Stimulated activated CD4-positive, alpha-beta T cell treated with anti-CD3 and anti-CD28 coated beads, TNF-alpha, amount 100 ng/mL, for 4 hours (primary cell): ENCODE measurements at places on chromosomes 1 and 21.

GRCh38 chr1:194117582-194117981, 931.2 kb upstream of the B3GALT2 start:
- DNase-seq: no peak

GRCh38 chr21:39951183-39952101, 84.2 kb downstream of the PCP4 start:
- DNase-seq: no peak

DNA sequence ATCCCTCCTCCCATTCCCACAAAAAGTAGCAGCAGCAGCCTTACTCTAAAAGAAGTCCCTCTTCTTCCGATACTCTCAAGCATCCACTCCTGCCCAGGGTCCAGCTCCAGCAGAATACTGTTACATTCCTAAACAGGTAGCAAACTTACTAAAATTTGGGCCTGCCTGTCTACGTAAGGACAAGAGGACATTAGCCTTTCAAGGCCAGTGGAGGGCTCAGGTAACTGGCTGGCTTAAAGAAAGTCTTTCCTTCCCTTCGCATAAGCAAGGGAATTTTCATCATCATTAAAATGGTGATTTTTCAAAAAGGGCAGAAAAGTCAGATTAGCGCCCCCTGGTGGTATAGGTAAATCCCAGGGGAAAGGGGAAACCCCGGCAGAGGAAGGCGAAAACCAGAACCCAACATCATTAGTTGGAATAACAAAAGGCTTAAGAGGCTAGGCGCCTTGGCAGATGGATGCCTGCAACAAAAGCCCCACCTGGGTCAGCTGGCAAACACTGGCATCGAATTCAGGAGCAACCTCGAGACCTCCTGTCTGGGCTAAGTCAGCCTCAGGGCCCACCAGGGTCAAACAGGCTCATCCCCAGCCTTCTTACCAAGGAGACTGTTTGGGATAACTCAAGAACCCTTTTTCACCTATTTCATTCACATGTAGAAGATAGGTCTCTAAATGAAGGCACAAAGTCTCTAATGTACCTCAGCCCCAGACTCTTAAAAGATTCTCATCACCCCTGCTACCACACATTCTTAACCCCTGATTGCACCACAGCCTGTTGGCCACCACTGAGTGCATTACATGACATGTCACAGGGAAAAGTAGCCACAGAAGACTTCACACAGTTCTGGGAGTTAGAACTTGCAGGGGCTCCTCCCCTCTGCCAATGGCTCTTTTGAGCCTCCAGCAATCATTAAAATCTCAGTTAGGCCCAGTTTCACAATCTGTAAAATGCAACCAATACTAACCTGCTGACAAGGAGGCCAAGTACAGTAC, 36.7 kb downstream of the ERI3 start:
- DNase-seq: no peak

DNA sequence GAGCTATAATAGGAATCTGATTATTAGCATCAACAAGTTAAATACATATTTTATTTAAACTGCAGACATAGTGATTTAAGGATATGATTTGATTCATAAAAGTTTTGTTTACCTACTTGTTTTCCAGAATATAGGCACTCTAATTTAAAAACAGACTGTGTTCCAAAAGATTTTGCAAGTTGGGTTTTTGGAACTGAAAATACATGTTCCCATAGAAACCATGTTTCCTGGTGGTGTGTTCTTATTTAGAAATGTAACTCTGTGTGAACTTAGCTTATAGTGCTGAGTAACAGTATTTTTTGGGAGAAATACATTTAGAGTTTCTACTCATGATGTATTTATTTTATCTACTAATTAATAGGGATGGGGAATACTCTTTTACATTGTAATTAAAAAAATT, 21.8 kb downstream of the USP25 start:
- DNase-seq: no peak

GRCh38 chr1:23083714-23084480, 64.6 kb downstream of the KDM1A start:
- DNase-seq: no peak

DNA sequence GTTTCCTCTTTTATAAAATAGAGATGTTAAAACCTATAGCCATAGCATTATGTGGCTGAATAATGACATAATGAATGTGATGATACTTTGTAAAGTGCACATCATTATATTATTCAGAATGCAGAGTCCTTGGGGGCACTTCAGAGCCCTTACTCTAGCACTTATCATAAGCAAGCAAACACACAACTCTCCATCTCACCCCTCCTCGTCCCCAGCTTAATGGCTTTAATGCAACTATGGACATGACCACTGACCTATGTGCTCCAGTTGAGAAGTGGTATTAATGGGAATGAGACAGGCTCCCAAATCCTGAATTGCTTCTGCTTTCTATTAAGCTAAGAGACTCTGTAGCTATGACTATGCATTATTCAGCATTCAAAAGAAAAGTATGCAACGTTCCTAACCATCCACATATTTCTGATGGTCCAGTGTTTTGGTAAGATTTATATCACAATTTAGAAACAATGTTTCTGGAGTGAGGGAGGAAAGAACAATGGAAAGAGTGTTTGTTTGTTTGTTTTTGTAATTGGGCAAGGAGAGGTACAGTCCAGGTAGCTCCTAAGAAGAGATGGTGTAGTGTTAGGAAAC, 194.0 kb upstream of the PLXNA2 start:
- no peak for DNase-seq
